ENCODE measurements at places on chromosomes 5 and 9. TPM values are rescaled to one million over a fixed set of nuclear protein-coding genes. Genes with fewer than 3 reads are reported as not detected.

- peaks cover 19% of the 10 kb centered on the region for H3K27me3 ChIP-seq
- DNase-seq: no peak
- H3K27ac ChIP-seq: no peak overlapping the region
- H3K4me1 ChIP-seq: no peaks in the 10 kb centered on the region
- H3K36me3 ChIP-seq: no peaks in the 10 kb centered on the region
Observed at GRCh38 chr5:31860726-31861433, 221.9 kb downstream of the PDZD2 start.

The FOXD4L4 gene
- total RNA-seq: 1.8 TPM

- H3K4me1 ChIP-seq: no peaks in the 10 kb centered on the region
- no peak overlapping the region for H3K27ac ChIP-seq
- DNase-seq: no peak
- no peak overlapping the region for H3K4me3 ChIP-seq
- H3K27me3 ChIP-seq: peaks cover 38% of the 10 kb centered on the region
Observed at GRCh38 chr5:168683247-168683926, 104.2 kb upstream of the PANK3 start.

- H3K27me3 ChIP-seq: peaks cover 27% of the 10 kb centered on the region
- H3K4me1 ChIP-seq: no peaks in the 10 kb centered on the region
- no peaks in the 10 kb centered on the region for H3K36me3 ChIP-seq
- no peak overlapping the region for H3K27ac ChIP-seq
- DNase-seq: peak; percentile 16
Observed at GRCh38 chr5:66713998-66714397, 117.8 kb downstream of the MAST4 start.

The IL3 gene
- total RNA-seq: not detected

DNA sequence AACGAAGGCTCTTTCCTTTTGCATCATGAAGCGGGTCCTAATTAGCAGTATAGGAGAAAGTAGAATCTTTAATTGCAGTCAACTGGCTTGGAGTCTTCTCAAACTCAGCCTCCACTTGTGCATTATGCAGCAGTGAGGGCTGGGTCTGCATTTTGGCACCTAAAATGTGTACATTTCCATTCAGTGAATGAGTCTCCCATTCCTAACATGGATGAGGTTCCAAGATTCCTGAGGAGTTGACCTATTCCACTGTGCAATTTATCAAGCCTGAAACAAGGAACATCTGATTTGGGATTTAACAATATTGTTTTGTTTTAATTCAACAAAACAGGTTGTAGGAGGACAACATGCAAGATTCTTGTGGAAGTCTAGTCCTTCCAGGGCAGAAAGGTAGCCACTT is 171.8 kb upstream of the S1PR3 start:
- H3K4me3 ChIP-seq: no peak overlapping the region

DNA sequence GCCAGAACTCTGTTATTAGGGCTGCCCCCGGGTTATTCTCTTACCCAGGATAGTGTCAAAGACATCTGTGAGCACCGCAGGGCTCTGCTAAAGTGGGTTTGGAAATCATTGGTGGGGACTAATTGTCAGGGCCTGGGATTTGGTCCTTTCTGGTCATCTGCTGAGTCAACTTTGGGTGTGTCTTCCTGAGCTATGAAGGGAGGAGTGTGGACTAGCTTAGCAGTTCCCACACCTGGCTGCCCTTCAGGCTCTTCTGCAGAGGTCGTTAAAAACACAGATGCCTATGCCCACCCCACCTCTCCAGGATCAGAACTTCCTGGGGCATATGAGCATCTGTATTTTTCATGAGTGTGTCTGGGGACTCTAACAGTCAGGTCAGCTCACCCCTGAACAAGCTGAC is 352.2 kb downstream of the SLIT3 start:
- H3K36me3 ChIP-seq: no peaks in the 10 kb centered on the region
- H3K4me1 ChIP-seq: no peaks in the 10 kb centered on the region
- H3K27ac ChIP-seq: no peak overlapping the region
- DNase-seq: no peak
- peaks cover 55% of the 10 kb centered on the region for H3K27me3 ChIP-seq

The IRX1 gene
- total RNA-seq: not detected

GRCh38 chr5:127838661-127839060 is 135.5 kb downstream of the CCDC192 start:
- DNase-seq: peak; percentile 71
- H3K4me3 ChIP-seq: no peak overlapping the region
- H3K27me3 ChIP-seq: no peaks in the 10 kb centered on the region
- H3K4me1 ChIP-seq: peaks cover 46% of the 10 kb centered on the region
- no peaks in the 10 kb centered on the region for H3K36me3 ChIP-seq

GRCh38 chr9:72467766-72468738 is 53.4 kb upstream of the TMC1 start:
- H3K4me3 ChIP-seq: no peak overlapping the region
- no peaks in the 10 kb centered on the region for H3K36me3 ChIP-seq
- peaks cover 20% of the 10 kb centered on the region for H3K4me1 ChIP-seq

DNA sequence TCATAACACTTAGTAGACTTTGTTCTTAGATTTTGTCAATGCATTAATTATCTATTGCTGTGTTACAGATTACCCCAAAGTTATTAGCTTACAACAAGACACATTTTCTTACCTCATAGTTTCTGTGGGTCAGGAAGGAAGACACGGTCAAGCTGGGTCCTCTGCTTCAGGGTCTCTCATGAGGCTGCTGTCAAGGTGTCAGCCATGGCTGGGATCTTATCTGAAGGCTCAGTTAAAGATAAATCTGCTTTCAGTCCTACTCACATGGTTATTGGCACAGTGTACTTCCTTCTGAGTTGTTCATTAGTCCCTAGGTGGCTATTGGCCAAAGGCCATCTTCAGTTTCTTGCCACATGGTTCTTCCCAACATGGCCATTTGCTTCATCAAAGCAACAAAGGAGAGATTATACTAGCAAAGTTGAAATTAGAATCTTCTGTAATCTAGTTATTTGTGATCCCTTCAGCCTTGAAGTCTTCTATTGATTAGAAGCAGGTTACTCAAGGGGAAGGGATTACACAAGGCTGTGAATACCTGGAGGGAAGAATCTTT is 25.2 kb downstream of the TDRD7 start:
- no peak overlapping the region for H3K27ac ChIP-seq
- H3K36me3 ChIP-seq: no peaks in the 10 kb centered on the region
- peak; percentile 3 for DNase-seq
- peaks cover 17% of the 10 kb centered on the region for H3K4me1 ChIP-seq
- no peaks in the 10 kb centered on the region for H3K27me3 ChIP-seq
- H3K4me3 ChIP-seq: no peak overlapping the region

The NDUFS6 gene
- total RNA-seq: 42.5 TPM

DNA sequence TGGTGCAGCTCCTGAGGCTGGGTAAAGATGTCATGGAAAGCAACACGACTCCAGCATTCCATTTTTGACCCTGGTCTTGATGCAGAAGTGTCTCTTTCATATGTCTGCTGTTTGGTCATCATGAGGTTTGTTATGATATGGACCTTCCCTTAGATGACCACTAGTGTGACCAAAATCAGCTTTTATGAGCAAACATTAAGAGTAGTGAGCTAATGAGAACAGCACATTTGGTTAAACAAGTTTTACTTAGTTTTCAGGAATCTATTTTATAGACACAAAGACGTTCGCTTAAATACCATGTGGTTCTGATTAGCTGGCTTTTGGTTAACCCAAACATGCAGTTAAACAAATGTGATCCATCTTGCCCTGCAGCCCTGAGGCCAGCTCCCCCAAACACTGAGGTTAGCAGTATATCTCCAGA is 56.7 kb upstream of the ACTBL2 start:
- DNase-seq: no peak
- H3K27me3 ChIP-seq: no peaks in the 10 kb centered on the region
- H3K4me3 ChIP-seq: no peak overlapping the region
- H3K36me3 ChIP-seq: no peaks in the 10 kb centered on the region
- no peaks in the 10 kb centered on the region for H3K4me1 ChIP-seq

The OR1B1 gene
- total RNA-seq: not detected

GRCh38 chr5:128263357-128263756 is 179.8 kb downstream of the SLC12A2 start:
- DNase-seq: no peak
- no peaks in the 10 kb centered on the region for H3K27me3 ChIP-seq
- H3K27ac ChIP-seq: no peak overlapping the region
- H3K4me1 ChIP-seq: no peaks in the 10 kb centered on the region
- H3K36me3 ChIP-seq: no peaks in the 10 kb centered on the region

- DNase-seq: no peak
- no peak overlapping the region for H3K27ac ChIP-seq
- H3K4me1 ChIP-seq: no peaks in the 10 kb centered on the region
- no peaks in the 10 kb centered on the region for H3K36me3 ChIP-seq
- H3K27me3 ChIP-seq: no peaks in the 10 kb centered on the region
Observed at GRCh38 chr5:68169903-68170302, 45.7 kb upstream of the PIK3R1 start.

The CAVIN4 gene
- 0.37 TPM for total RNA-seq

GRCh38 chr5:147446523-147446922 is 63.3 kb downstream of the DPYSL3 start:
- peaks cover 7% of the 10 kb centered on the region for H3K27me3 ChIP-seq
- no peaks in the 10 kb centered on the region for H3K36me3 ChIP-seq
- H3K27ac ChIP-seq: no peak overlapping the region

DNA sequence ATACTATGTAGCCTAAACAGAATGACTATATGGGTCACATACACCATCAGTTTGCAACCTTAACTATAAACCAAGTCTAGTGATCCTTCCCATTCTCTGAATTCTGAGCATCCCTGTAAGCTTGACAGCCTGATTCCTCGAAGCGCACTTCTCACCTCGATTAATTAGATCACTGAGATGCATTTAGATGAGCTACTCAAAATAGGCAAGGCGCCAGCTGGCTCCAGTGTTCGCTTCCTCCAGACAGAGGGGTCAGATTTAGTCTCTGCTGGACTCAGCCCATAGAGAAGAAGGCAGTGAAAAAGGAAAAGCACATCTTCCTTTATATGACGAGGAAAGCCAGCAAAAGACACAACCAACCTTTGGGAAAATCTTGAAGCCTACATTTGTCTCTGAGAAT is 371.5 kb downstream of the MLLT3 start:
- H3K4me3 ChIP-seq: no peak overlapping the region
- H3K36me3 ChIP-seq: no peaks in the 10 kb centered on the region
- DNase-seq: no peak
- no peaks in the 10 kb centered on the region for H3K4me1 ChIP-seq
- H3K27ac ChIP-seq: no peak overlapping the region
- peaks cover 34% of the 10 kb centered on the region for H3K27me3 ChIP-seq

GRCh38 chr5:137632716-137633115 is 103.2 kb downstream of the KLHL3 start:
- H3K36me3 ChIP-seq: no peaks in the 10 kb centered on the region
- H3K4me1 ChIP-seq: peaks cover 3% of the 10 kb centered on the region
- H3K4me3 ChIP-seq: no peak overlapping the region
- no peak for DNase-seq
- H3K27me3 ChIP-seq: no peaks in the 10 kb centered on the region

The C5 gene
- 12.3 TPM for total RNA-seq

GRCh38 chr9:77975036-77975435 is 56.6 kb downstream of the GNAQ start:
- DNase-seq: no peak
- peaks cover 19% of the 10 kb centered on the region for H3K4me1 ChIP-seq
- H3K27me3 ChIP-seq: no peaks in the 10 kb centered on the region
- no peak overlapping the region for H3K4me3 ChIP-seq
- no peak overlapping the region for H3K27ac ChIP-seq
- no peaks in the 10 kb centered on the region for H3K36me3 ChIP-seq
